Activated CD8-positive, alpha-beta T cell treated with anti-CD3 and anti-CD28 coated beads for 36 hours (primary cell): ENCODE measurements at places on chromosomes 7 and 10. TPM values are rescaled to one million over a fixed set of nuclear protein-coding genes. Genes with fewer than 3 reads are reported as not detected.
A peak's percentile ranks its signal among the peaks of the same experiment; 100 is the strongest.

DNA sequence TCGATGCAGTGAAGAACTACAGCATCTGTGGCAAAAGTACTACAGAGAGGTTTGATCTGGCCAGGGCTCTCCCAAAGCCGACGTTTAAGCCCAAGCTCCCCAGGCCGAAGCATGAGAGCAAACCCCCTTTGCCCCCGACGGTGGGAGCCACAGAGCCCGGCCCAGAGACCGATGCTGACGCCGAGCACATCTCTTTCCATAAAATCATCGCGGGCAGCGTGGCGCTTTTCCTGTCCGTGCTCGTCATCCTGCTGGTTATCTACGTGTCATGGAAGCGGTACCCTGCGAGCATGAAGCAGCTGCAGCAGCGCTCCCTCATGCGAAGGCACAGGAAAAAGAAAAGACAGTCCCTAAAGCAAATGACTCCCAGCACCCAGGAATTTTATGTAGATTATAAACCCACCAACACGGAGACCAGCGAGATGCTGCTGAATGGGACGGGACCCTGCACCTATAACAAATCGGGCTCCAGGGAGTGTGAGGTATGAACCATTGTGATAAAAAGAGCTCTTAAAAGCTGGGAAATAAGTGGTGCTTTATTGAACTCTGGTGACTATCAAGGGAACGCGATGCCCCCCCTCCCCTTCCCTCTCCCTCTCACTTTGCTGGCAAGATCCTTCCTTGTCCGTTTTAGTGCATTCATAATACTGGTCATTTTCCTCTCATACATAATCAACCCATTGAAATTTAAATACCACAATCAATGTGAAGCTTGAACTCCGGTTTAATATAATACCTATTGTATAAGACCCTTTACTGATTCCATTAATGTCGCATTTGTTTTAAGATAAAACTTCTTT, 2.3 kb downstream of the LRRTM3 start:
- H3K36me3 ChIP-seq = no peaks in the 10 kb centered on the region
- H3K27me3 ChIP-seq = peaks cover 40% of the 10 kb centered on the region
- no peak overlapping the region for H3K4me3 ChIP-seq
- no peaks in the 10 kb centered on the region for H3K4me1 ChIP-seq
- DNase-seq = no peak
- H3K27ac ChIP-seq = no peak overlapping the region

DNA sequence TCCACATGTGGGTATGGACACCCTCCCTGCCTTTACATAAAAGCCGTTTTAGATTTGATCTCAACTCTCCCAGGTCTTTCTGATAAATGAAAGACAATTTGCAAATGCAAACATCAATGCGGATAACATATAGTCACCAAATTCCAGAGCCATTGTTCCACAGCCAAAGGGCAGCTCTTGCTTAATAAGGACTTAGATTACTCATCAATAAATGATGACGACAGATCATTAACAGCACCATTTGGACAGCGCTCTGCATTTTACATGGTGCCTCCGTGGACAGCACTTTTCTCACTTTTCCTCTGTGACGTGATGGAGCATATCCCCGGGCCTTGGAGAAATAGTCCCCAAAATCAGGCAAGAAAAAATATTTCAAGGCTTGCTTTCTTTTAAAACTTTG, 370.3 kb upstream of the CELF2 start:
- no peak for DNase-seq
- H3K4me3 ChIP-seq = no peak overlapping the region
- H3K27me3 ChIP-seq = peaks cover 6% of the 10 kb centered on the region
- H3K4me1 ChIP-seq = no peaks in the 10 kb centered on the region
- H3K36me3 ChIP-seq = no peaks in the 10 kb centered on the region
- H3K27ac ChIP-seq = no peak overlapping the region

GRCh38 chr7:44099669-44100068, 4.5 kb upstream of the AEBP1 start:
- peaks cover 27% of the 10 kb centered on the region for H3K4me1 ChIP-seq
- H3K4me3 ChIP-seq = no peak overlapping the region
- no peaks in the 10 kb centered on the region for H3K36me3 ChIP-seq
- H3K27ac ChIP-seq = no peak overlapping the region
- no peaks in the 10 kb centered on the region for H3K27me3 ChIP-seq
- DNase-seq = no peak

DNA sequence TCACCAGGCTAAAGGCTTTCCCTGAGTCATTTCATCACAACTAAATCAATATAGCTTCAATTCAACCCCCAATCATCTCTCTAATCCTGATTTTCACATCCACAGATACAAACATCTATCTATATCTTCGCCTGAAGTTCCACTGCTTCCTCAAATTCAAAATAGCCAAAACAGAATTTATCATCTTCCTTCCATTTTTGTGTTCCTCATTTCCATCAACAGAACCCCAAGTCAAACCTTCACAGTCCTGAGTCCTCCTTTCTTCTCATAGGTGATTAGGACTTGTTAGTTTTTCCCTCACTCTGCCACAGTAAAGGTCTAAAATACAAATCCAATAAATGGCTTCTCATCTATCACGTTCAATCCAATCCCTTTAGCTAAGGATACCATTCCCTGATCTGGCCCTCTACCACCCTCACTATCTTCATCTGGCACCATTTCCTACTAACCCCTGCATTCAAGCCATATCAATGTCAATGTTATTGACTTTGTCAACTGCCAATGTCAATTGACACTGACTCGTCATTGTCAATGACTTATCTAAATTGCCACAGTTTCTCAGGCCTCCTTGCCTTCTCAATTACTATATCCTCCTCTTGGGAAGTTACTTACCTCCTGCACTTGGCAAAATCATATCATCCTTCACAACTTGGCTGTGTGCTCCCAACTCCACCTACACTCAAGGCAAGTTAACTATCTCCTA, 2.6 kb downstream of the HYCC1 start:
- H3K4me1 ChIP-seq = peaks cover 16% of the 10 kb centered on the region
- H3K4me3 ChIP-seq = no peak overlapping the region
- H3K36me3 ChIP-seq = no peaks in the 10 kb centered on the region
- no peak for DNase-seq

DNA sequence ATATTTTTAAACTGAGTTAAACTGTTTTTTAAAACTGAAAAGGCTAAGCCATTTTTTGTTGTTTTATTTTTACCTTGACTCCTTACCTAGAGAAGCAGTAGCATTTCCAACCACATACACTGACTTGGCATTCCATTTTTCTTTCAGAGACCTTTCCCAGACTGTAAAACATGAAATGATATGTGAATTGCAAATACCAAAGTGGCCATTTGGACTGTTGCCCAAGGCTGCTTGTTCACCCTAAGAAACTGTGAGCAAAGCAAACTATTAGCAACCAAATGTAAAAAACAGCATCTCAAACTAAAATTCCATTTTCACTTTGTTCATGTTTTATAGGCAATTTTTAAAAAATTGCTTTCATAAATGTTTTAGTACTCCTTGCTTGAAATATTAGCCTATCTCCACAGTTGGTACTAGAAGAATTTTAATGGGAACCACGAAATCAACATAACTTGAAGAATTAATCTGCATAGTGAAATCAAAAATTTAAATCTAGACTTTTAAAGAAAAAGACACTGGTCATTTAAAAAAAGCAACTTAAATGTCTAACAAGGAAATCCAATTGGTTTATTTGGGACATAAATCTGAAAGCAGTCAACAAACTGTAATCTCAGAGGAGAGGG, 10.8 kb downstream of the UROS start:
- H3K27me3 ChIP-seq = no peaks in the 10 kb centered on the region
- no peak for DNase-seq
- H3K4me1 ChIP-seq = no peaks in the 10 kb centered on the region
- no peak overlapping the region for H3K4me3 ChIP-seq

- H3K4me1 ChIP-seq = peaks cover 81% of the 10 kb centered on the region
- no peak for DNase-seq
- H3K4me3 ChIP-seq = peak overlapping the region; percentile 46
- peak overlapping the region; percentile 86 for H3K27ac ChIP-seq
Observed at GRCh38 chr7:43591558-43592180, 8.8 kb downstream of the STK17A start.

GRCh38 chr10:123385508-123386080, 231.4 kb downstream of the BUB3 start:
- no peaks in the 10 kb centered on the region for H3K4me1 ChIP-seq
- H3K4me3 ChIP-seq = no peak overlapping the region
- H3K27me3 ChIP-seq = peaks cover 7% of the 10 kb centered on the region
- H3K36me3 ChIP-seq = peaks cover 4% of the 10 kb centered on the region
- DNase-seq = no peak

DNA sequence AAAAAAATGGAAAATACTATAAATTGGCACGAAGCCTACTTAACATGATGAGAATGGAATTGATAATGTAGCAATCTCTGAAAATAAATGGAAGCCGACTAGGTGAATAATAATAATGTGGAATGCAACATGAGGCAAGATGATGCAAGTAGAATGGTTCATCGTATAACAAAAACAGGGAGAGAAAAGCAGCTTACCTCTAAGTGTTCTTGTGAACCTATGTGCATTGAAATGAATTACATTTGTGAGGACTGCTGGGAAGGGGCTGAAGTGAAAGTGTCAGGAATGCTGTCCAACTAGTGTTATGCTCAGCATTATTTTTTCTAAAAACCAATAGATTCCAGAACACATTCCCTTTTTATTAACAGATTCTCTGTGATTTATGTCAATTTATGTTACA, 440.6 kb upstream of the LRRN3 start:
- H3K4me3 ChIP-seq = no peak overlapping the region
- H3K27ac ChIP-seq = no peak overlapping the region
- peaks cover 2% of the 10 kb centered on the region for H3K36me3 ChIP-seq
- no peaks in the 10 kb centered on the region for H3K4me1 ChIP-seq
- no peaks in the 10 kb centered on the region for H3K27me3 ChIP-seq

- no peak for DNase-seq
- peaks cover 10% of the 10 kb centered on the region for H3K27me3 ChIP-seq
- no peak overlapping the region for H3K27ac ChIP-seq
- H3K36me3 ChIP-seq = no peaks in the 10 kb centered on the region
- no peak overlapping the region for H3K4me3 ChIP-seq
Observed at GRCh38 chr10:75610183-75610582, 178.8 kb downstream of the LRMDA start.

DNA sequence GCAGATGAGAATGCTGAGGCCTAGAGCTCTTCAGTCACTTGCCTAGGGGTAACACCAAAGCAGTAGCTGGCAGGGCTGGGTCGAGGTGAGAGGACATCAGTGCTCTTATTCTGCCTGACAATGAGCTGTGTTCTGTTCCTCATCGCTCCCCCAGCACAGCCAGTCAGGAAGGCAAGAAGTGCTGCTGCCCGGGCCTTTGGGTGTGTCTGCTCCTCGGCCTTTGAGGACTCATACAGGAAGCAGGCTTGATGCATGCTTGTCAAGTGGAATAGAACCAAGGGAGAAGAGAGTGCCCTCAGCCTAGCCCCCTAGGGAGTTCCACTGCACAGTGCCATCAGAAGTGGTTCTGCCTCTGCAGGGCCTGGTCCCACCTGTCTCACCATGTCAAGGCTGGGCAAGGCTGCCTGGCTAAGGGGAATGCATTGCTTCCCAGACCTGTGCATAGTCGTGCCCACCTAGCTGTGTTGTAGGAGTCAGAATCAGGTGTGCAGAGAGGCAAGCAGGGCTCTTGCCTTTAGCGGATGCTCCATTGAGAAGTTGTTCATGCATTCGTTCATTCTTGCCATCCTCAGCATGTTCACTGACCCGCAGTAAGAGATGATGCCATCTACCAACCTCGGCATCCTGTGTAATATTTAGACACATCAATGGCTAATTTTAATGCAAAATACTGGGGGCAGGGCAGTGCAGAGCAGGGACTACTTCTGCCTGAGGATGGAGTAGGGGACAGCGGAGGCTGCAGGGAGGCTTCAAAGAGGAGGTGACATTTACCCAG, 156.6 kb downstream of the RPS24 start:
- H3K27me3 ChIP-seq = peaks cover 2% of the 10 kb centered on the region
- no peaks in the 10 kb centered on the region for H3K36me3 ChIP-seq
- DNase-seq = no peak

- no peaks in the 10 kb centered on the region for H3K36me3 ChIP-seq
- peaks cover 44% of the 10 kb centered on the region for H3K4me1 ChIP-seq
- H3K27ac ChIP-seq = peak overlapping the region; percentile 84
- peak; percentile 88 for DNase-seq
Observed at GRCh38 chr7:151432658-151433521, 7.1 kb downstream of the CRYGN start.

DNA sequence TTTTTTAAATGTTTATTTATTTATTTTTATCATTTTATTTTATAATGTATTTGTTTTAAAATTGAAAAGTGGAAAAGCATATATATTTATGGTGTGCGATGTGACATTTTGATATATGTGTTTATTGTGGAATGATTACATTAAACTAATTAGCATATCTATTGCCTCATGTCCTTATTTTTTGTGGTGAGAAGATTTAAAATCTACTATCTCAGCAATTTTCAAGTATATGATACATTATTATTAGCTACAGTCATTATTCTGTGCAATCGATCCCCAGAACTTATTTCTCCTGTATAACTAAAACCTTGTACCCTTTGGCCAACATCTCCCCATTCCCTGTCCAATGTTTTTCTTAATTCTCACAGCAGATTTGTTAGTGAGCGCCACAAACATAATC, 115.6 kb upstream of the SHH start:
- H3K36me3 ChIP-seq = no peaks in the 10 kb centered on the region
- H3K27me3 ChIP-seq = peaks cover 8% of the 10 kb centered on the region
- H3K4me3 ChIP-seq = no peak overlapping the region
- no peak for DNase-seq
- H3K4me1 ChIP-seq = no peaks in the 10 kb centered on the region

DNA sequence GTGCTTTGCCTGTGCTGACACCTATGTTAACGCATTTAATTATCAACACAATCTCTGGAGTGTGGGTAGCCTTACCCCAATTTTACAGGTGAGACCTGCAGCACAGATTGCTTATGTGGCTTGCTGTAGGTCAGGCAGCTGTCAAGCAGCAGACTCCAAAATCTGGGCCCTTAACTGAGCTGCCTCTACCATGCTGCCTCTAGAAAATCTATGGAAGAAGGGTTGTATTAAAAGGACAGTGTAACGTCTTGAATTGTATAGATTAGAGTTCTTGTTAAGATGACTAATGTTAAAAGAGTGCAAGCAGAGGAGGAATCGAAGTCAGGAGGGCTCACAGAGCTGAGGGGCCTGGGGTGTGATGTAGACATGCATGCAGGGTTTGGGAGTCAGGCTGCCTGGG, 1.2 kb upstream of the PON3 start:
- H3K4me3 ChIP-seq = peak overlapping the region; percentile 3
- peaks cover 3% of the 10 kb centered on the region for H3K4me1 ChIP-seq
- H3K27ac ChIP-seq = no peak overlapping the region
- H3K36me3 ChIP-seq = no peaks in the 10 kb centered on the region
- DNase-seq = no peak

CH25H gene
- total RNA-seq = not detected

PARD3 gene
- total RNA-seq = 1.6 TPM

PIP gene
- total RNA-seq = not detected

LCOR gene
- total RNA-seq = 24.3 TPM

LRRN3 gene
- 34.8 TPM for total RNA-seq

TLX1 gene
- total RNA-seq = not detected
